ENCODE measurements at places on chromosomes 7 and 10.

GRCh38 chr10:97042716-97043562 lies 142.8 kb downstream of the SLIT1 start:
- DNase-seq = no peak

GRCh38 chr7:135802697-135803096 lies 54.1 kb upstream of the FAM180A start:
- DNase-seq = no peak

DNA sequence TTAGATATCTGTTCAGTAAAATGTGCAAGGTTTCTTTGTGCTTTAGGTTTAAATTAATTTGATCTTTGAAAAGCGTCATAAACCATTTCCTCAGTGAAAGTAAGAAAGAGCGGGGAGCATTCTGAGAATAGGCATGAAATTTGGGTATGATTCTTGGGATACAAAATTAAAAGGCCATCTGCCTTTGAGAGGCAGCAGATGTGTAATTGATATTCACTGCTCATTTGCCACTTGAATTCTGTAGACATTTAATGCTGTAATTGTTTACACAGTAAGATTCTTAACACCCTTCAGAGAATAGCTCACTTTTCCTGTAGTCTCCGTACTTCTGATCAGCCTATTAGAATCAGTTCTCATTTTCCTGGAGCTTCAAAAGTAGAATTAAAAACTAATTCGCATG lies 18.7 kb downstream of the FRMD4A start:
- DNase-seq = no peak

DNA sequence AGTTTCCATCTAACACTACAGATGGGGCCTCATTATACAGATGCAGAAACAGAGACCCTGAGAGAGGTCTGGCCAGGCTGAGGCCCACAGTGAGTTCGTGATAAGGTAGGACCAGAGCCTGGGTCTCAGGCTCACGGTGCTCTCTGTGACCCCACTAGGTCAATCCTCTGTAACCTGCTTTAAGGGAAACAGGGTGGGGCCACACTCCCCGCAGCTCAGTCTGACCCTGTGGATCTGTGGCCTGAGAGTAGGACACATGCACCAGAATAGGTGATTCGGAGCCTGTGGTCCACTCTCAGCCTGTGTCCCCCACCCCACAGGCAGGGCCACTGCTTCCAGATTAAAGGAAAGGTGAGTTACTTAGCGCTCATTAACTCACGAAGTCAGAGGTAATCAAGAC lies 137.8 kb upstream of the FAM20C start:
- no peak for DNase-seq

- DNase-seq = no peak
These were observed 377.6 kb downstream of the MDFIC start for GRCh38 chr7:115299397-115300037.

All from KG1 (cell line).